ENCODE measurements at places on chromosomes 3 and 15.

GRCh38 chr3:81742581-81742980 is 18.9 kb downstream of the GBE1 start:
- no peak for DNase-seq

- DNase-seq, result no peak
These were observed 58.7 kb upstream of the FNDC3B start for GRCh38 chr3:171980578-171981270.

GRCh38 chr3:179853176-179853575 is 183.6 kb downstream of the PEX5L start:
- no peak for DNase-seq

- peak; percentile 15 for DNase-seq
These were observed 703 bp downstream of the PEAK1 start for GRCh38 chr15:77418966-77419835.

- no peak for DNase-seq
These were observed 40.8 kb downstream of the RPLP1 start for GRCh38 chr15:69493406-69493805.

GRCh38 chr3:169204751-169205150 is 458.8 kb downstream of the MECOM start:
- no peak for DNase-seq

All from stimulated activated CD4-positive, alpha-beta T cell treated with anti-CD3 and anti-CD28 coated beads, Interleukin-12 subunit alpha, Interleukin-12 subunit beta, amount 100 ng/mL, for 24 hours (primary cell).